NB4 (cell line): ENCODE measurements at places on chromosomes 2 and 18.

DNA sequence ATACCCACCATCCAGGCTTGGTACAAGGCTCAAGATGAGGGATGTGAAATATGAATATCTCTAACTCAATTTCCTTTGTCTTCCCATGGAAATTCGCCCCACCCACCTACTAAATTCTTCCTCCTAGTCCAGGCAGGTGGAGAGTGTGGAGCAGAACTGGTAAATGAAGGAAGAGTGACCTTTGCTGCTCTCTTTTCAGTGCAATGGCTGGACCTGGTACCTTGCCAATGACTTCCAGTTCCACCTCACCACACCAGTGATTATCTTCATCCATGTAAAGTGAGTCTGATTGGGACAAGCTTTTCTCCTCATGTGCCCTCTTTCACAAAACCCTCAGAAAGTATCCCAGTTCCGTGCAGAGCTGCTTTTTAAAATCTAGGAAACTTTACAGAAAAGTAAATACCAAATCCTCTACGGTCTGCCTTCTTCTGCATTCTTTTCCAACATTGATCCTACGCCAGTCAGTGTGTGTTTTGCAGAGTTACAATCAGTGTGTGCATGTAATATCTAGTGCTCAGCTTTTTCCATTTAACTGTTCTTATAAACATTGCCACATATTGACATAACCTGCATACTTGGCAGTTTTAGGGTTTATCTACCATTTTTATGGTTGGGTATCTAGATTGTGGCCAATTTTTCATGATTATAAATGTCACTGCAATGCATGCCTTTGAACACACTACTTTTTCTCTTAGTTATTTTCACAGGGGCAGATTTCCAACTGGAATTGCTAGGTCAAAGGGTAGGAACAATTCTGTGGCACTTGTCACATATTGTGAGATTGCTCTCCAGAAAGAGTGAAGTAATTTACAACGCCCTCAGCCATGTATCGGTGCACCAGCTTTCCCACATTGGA, 86.5 kb upstream of the SEC11C start:
- DNase-seq: no peak

DNA sequence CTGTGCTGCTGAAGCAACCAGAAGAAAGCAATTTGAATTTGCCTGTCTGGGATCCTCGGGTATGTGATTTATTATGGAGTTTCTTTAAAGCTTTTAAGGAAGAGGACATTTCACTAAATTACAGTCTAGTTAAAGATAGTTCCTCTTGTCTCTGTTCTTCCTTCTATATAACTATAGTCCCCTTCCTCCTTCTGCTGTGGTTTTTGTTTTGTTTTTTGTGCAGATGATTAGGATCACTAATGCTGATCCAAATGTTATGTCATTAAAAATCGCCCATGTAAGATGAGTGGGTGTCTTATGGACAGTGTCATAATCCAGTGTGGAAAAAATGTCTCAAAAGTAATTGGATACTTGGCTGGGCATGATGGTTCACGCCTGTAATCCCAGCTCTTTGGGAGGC, 24.7 kb downstream of the PAPOLG start:
- no peak for DNase-seq

DNA sequence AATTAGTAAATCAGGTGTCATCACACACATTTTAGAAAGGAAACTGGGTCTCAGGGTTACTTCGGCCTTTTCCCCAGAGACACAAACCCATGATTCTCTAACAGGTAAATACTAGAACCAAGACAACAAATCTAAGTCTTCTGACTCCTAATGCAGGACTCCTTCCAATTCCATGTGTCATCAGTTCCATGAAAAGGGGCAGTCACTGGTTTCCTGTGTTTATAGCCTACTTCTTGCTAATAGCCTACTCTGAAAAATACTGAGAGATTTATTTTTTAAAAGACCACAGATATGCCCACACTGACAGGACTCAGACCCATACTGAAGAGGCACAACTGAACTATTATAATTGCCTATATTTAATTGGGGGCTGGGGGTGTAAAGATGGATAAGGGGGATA, 33.0 kb downstream of the RAB1A start:
- no peak for DNase-seq

GRCh38 chr2:72114693-72115051, 33.0 kb downstream of the CYP26B1 start:
- DNase-seq: no peak

- DNase-seq: no peak
Observed at GRCh38 chr2:70904371-70905216, 31.1 kb upstream of the ATP6V1B1 start.
